ENCODE measurements at places on chromosomes 3 and 15.

DNA sequence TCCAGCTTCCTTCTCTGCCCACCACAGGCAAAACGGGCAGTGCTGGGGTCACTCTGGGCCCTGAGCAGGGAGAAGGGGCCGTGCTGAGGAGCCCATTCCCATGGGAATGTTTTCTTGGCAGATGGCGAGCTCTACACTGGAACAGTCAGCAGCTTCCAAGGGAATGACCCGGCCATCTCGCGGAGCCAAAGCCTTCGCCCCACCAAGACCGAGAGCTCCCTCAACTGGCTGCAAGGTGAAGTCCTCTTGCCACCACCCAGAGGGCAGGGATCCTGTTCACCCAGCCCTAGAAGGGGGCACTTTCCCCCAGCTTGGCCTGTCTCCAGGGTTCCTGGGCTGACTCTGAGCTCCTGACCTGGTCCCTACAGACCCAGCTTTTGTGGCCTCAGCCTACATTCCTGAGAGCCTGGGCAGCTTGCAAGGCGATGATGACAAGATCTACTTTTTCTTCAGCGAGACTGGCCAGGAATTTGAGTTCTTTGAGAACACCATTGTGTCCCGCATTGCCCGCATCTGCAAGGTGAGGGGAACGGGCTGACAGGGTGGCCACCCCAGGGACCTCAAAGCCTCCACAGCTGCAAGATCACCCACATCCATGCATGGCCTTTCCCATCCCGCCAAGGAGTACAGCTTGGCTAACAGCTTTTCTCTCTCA, 12.4 kb downstream of the CIB1 start:
- DNase-seq, result peak; percentile 58

GRCh38 chr15:49131403-49131802, 24.0 kb downstream of the COPS2 start:
- no peak for DNase-seq

- no peak for DNase-seq
Observed at GRCh38 chr3:116835658-116836057, 126.1 kb downstream of the TUSC7 start.

- no peak for DNase-seq
Observed at GRCh38 chr3:47000198-47000815, 20.8 kb downstream of the NBEAL2 start.

DNA sequence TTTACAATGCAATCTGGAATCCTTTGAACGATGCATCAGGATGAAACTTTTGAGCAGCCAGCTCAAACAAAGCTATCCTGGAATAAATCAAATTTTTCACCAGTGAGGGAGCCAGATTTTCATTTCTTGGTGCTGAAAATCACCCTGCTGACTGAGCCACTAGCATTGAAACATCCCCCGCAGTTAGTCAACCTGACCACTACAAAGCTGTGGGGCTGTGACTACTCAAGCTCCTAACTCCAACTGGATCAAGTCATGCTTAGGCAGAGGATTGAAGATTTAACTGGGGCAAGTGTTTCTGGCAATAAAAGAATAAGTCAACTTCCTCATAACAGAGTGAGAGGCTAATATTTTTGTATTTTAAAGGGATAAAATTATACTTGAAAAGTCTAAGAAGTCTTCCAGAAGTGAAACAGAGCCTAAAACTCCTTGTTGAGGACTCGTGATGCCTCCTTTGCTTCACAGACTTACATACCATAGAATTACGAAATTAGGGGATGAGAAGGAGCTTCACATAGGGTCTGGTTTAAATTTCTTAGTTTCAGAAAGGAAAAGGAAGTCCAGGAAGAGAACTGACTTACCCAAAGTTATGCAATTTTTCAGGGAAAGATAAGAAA, 177.8 kb downstream of the SERPINI1 start:
- no peak for DNase-seq

- DNase-seq, result no peak
Observed at GRCh38 chr15:76208786-76209424, 102.4 kb downstream of the ETFA start.

Measured in stimulated activated CD8-positive, alpha-beta memory T cell treated with anti-CD3 and anti-CD28 coated beads, Interleukin-4, amount 100 ng/mL, for 48 hours (primary cell).